Immature natural killer cell (primary cell): ENCODE measurements at places on chromosomes 4 and X.

DNA sequence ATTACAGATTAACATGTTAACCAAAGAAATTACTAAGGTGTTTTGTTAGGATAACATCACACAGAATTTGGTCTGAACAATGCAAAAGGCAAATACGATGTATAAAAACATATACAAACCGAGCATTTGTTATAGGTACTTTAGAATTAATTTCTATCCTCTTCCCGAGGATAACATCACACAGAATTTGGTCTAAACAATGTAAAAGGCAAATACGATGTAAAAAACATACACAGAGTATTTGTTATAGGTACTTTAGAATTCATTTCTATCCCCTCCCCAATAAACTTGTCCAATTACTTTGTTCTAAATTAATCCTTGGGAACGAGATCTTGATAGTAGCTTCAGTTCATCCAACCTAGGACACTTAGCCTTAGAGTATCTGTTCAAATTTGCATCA, 7.6 kb downstream of the HNRNPDL start:
- DNase-seq, result no peak

GRCh38 chr4:28225050-28225449, 1364.4 kb downstream of the STIM2 start:
- no peak for DNase-seq

DNA sequence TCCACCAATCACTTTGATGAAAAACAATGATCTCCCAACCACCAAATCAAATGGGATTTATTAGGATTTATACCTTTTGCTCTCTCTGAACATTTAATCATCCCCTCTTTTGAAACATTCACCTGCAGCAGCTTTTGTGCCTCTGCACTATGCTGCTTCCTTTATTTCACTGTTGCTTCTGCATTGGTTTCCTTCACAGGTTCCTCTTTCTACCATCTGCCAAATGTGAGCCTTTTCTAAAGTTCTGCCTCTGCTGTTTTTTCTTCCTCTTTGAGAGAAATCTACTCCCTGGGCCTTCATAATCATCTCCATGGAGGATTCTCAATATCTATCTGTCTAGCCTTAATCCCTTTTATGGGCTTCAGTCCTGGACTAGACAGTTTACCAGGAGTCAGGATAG, 24.7 kb downstream of the CUL4B start:
- no peak for DNase-seq

DNA sequence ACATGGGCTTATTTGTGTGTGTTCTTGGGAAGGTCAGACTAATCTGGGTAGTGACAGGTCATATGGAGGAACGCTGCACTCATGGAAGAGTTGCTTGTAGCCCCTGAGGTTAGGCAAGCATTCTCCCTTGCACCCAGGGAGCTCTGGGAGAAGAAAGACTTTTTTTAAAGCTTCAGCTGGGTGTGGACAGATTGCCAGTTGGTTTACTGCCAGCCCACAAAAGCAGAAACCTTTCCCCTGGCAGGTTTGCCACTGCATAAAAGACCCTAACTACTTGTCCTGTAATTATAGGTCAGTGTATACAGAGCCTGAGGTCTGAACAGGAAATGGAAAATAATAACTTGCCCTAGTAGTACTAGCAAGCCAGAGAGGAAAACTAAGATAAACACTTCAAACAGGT, 7.4 kb upstream of the NFKB1 start:
- DNase-seq, result no peak

GRCh38 chr4:173998471-173999144, 284.9 kb downstream of the FBXO8 start:
- DNase-seq, result no peak
